ENCODE measurements at places on chromosomes 6 and 20.

DNA sequence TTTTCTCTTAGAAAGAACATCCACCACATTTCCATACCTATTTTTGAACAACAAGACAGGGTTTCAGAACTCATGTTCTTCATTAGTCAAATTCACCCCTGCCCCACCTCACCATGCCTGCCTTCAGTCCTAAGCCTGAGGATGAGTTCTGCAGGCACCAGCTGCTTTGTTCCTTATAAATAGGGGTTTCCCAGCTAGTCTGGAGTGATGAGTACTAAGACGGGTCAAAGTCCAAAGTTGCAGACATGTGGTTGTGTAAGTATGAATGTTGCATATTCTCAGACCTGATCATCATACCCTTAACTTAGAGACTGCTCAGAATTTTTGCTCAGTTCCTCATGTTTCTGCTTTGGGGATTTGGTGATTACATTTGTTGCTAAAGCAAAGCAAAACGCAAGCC is 257.7 kb upstream of the CDYL start:
- DNase-seq = no peak

DNA sequence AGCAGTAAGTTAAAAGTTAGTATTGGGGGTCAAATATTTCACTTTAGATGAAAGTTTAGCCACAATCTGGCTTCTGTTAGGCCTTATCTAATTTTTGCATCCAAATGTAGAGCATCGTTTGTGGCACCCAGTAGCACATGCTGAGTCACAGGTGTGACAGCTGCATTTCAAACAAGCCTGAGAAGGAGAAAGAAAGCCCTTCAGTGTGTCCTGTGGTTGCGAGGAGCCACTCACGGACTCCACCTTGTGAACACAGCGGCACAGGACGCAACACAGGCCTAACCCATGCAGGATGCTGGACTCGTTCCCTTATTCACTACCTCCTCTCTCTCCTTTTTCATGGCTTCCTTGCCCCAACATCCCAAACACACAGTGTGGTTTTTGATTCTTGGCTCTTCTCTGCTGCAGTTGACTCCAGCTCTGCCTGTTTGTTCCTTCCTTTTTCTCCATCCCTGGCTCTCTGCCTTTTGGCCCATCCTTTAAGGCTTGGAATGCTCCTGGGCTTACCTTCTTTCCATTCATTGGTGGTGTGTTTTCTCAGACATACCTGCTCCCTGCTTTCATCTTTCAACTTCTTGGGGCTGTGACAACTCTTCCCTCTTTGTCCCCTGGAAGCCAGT is 124.2 kb downstream of the SLC16A10 start:
- no peak for DNase-seq

- DNase-seq = no peak
These were observed 49.3 kb upstream of the AHI1 start for GRCh38 chr6:135546680-135547418.

- no peak for DNase-seq
These were observed 78.3 kb downstream of the STXBP5 start for GRCh38 chr6:147282566-147282959.
